ENCODE measurements at places on chromosomes 6 and 20.

GRCh38 chr6:20266851-20267608, 54.8 kb upstream of the MBOAT1 start:
- DNase-seq: no peak

- DNase-seq: no peak
Observed at GRCh38 chr6:42808492-42809483, 26.9 kb downstream of the BICRAL start.

DNA sequence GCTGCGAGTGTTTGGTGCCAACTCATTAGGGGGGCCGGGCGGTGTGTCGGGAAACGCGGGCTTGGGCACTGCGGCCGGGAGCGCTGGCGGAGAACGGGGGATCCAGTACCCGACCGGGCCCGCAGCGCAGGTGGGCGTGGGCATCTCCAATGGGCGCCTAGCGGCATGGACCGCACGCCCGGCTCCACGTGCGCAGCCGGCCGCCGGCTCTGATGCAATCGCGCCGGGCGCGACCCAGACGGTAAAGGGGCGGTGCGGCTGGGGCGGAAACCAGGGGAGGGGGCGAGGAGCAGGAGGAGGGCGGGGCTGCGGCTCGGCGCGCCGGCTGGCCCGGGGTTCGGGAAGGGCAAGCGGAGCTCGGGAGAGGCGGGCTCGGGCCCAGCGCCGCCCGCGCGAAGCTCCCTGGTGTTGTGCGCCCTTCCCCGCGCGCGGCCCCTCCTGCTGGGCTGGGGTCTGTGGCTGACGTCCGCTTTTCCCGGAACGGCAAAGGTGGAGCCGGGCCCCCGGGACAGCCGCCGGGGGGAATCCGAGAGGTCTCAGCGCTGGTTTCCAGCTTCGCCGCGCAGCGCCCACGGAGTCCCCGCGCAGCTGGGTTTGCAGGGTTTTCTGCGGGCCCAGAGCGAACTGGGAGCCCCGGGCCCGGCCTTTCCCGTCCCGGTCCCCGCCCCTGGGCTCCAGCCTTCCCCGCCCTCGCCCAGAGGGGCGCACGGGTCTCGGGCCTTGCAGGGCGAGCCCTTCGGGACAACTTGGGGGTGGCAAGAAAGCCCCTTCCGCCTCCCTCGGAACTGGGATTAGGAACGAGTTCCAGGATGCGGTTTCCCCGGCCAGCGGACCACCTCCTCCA, 867 bp downstream of the MTHFD1L start:
- DNase-seq: peak; percentile 84

DNA sequence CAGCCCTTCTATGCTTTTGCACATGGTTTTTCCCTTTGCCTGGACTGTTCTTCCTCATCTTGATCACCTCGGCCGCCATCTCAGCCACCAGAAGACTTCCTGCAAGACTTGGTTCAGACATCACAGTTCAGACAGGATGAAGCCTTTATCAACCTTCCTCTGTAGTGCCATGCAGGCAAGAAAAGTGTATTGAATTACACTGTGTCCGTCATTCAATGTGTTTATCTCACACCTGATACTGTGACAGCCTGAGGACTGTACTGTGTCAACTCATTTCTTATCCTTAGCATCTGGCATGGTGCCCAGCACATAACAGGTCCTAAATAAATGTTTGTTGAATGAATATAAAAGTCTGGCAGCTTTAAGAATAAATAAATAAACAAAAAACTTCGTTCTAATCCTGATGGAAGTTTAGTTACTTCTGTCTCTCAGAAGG, 133.3 kb upstream of the MAN1A1 start:
- no peak for DNase-seq

DNA sequence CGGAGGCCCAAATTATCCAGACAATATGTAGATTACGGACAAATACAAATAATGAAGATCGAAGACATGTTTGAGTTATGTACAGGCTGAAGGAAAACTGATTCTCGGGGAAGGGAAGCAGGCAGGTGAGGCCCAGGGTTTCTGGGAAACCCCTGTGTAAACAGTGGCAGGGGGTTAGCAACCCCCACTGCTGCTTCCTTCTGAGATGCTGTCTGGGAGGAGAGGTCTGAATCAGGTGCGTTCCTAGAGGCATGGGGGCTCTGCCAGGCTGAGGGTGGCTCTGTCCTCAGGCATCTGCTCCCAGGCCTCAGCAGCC, 7.2 kb upstream of the MDGA1 start:
- DNase-seq: no peak

DNA sequence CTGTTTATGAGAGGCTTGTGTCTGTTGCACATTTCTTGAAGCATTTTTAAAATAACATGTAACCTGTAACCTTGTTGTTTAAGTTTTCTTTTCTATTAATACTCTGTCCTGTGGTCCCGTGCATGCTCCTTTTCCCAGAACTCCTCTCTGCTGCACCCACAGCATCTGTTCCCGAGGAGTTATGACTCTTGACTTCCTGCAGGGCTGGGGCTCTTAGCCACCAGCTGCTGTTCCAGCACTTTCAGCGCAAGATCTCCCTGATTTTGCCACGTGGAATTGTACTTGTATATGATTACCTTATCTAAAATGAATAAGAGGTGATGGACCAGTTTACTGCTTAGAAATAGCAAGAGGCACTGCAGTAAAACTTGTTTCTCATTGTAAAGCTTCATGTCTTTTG, 150.6 kb downstream of the QKI start:
- no peak for DNase-seq

DNA sequence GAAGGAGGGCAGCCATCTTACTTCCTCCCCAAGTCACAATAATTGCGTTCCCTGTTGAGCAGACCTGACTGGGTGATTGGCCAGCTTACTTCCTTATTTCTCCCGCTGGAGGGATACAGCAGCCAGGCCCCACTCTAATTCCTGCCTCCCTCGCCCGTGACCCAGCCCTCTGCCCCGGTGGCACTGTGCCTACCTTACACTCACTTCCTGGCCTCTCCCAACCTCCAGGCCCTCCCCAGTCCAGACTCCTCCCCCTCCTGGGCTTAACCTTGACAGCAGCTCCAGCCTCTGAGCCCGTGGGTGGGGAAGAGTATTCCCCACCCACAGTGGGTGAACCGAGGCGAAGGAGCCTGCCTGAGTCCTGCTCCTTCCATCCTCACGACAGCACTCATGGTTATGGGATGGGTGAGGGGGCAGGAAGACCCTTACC, 3.0 kb downstream of the BAK1 start:
- DNase-seq: no peak

DNA sequence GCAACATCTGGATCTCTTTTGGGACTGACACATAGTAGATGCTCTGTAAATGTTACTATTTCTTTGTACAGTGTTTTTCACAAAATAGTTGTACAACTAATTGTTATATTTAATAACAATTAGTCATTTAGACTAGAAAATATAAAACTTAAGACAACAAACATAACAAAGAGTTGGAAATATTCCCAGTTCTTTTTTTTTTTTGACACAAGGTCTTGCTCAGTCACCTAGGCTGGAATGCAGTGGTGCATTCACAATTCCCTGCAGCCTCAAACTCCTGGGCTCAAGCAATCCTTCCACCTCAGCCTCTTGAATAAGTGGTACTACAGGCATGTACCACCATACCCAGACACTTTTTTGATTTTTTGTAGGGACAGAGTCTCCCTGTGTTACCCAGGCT, 105.8 kb downstream of the UTRN start:
- no peak for DNase-seq

Measured in germinal center (tissue), 1 donor.